Globus pallidus (tissue), 1 donor: ENCODE measurements at places on chromosomes 6 and 20.
A peak's percentile ranks its signal among the peaks of the same experiment; 100 is the strongest.

DNA sequence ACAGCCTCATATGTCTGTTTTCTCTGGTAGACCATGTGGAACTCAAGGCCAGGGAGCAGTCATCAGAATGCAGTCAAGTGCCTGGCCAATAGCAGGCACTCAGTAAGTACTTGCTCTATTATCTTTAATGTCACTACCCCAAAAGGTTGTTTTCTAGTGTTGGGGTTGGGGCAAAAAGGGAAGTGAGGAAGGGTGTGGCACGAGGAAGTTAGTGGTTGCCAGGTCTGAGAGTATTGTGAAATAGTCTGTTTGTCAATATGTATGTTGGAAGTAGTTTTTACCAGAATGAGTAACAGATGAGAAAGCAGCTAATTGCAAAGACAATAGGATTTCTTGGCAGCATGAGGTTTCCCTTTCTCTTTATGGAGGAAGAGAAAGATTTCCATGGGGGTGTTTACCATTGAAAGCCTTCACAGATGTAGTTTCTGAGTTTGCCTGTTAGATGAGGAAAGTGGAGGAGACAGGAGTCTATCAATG is 59.5 kb upstream of the ARMH2 start:
- DNase-seq: no peak

DNA sequence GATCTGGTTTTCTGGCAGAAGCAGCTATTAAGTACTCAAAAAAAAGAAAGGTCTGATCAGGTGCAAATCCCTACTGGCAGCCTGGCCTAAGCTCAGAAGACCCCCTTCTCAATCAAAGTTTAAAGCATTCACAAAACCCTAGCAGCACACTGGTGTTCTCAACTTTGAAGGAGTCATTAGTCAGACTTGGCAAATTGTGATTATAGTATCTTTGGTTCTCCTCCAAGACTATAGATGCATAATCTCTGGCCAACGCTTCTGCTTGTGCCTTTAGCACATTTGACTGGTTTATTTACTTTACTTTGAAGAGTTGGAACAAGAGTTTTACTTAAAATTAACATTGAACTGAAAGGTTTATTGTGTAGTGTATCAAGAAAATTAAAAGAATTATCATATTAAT is 248.9 kb downstream of the PTPRK start:
- DNase-seq: no peak

DNA sequence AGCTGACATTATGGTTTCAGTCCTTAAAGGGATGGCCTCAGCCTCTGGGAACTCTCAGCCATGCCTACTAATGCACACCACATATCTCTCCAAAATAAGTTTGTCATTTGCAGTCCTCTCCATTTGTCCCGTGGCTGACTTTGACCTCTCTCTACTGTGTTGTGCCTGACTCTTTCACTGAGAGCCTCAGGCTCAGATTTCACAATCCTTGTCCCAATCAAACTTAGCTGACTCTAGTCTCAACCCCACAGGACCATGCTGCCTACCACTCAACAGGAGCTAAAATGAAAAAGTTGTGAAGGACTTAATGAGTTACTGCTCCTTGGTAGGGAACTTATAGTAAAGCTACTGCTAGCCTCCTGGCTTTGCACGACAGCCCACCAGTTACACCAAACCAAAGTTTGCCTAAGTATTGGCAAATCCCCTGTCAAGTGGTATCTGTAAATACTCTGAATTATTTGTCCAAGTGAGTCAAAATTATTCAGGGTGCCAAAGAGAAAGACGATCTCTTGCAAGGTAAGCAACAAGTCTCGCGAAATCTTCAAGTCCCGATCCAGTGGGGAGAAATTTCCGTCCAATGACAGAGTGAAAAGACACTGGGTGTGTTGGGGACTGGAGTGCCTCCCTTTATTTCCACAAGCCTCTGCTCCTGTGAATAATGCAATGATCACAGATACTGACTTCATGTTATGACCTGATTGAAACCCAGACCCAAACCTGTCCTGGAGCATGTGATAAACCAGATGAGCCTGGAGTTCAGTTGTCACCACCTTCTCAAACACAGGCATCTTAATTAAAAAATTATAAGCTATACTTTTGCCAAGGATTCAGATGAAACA is 124.4 kb upstream of the FOXQ1 start:
- DNase-seq: no peak

DNA sequence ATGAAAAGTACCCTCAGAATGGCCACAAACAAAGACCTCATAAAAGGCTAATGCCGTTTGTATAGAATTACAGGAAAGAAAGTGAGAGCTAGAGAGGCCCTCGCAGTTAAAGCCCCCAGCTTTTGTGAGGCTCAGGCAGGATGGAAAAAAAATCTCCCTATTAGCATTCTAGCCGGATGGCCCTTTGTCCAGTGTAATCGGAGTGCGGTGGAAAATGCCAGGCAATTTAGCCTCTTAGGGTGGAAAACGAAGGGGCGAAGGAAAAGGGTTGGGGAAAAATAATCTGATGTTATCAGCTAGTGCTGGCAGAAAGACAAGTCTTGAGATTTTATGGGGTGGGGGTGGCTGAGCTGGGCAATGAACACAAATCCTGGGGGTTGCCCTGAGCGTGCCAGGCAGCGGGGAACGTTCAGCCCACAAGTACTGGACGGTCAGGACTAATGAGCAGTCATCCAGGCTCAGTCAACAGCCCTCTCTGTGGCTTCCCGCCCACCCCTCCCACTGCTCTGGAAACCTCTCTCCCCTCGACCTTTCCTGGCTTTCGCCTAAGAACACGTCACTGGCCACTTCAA is 92.4 kb downstream of the PSMG4 start:
- DNase-seq: peak; percentile 68

- peak; percentile 40 for DNase-seq
Measured at GRCh38 chr6:5151955-5152401, 66.8 kb downstream of the PPP1R3G start.

DNA sequence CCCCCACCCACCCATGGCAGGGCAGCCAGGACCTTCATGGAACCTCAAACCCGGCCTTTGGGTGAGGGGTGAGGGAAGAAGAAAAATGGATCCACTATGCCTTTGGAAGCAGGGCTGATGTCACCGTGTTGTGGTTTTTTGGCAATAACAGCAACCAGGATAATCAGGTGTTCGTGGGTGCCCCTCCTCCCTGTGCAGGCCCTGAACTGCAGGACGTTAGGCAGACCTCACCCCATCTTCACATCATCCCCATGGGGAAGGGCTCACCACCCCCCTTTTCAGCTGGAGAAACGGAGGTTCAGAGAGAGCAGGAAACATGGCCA is 3.6 kb downstream of the GABRR2 start:
- DNase-seq: no peak

DNA sequence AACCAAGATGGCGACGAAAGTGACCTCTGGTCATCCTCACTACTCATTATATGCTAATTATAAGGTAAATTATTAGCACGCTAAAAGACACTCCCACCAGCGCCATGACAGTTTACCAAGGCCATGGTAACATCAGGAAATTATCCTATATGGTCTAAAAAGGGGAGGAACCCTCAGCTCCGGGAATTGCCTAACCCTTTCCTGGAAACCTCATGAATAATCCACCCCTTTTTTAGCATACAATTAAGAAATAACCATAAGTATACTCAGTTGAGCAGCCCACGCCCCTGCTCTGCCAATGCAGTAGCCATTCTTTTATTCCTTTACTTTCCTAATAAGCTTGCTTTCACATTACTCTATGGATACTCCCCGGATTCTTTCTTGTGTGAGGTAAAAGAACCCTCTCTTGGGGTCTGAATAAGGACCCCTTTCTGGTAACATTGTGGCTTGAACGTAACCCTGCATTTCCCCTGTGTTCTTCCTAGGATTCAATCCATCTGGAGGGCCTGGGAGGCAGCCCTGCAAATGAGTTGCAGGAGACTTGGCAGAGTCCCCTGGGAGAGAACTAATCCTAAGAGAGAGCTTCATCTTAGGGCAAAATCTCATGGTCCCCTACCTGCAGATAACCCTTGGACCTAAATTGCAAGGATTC is 225.6 kb upstream of the JARID2 start:
- no peak for DNase-seq

- DNase-seq: no peak
Measured at GRCh38 chr20:49630396-49630951, 62.5 kb upstream of the PTGIS start.

GRCh38 chr6:151290877-151291721 is 51.3 kb downstream of the AKAP12 start:
- DNase-seq: peak; percentile 7

DNA sequence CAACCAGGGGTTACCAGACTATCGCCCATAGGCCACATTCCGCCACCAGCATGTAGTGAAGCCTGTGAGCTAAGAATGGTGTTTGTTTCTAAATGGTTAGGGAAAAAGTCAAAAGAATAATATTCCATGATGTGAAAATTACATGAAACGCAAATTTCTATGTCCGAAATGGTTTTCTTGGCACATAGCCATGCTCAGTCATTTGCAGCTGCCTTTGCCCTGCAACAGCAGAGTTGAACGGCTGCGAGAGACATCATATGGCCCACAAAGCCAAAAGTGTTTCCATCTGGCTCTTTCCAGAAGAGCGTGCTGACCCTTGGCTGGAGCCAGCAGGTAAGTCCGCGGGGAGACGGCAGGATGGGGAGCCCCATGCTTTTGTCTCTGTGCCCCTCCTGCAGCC is 60.7 kb downstream of the FAM120B start:
- peak; percentile 50 for DNase-seq

- DNase-seq: no peak
Measured at GRCh38 chr6:32189742-32190053, 304 bp downstream of the PBX2 start.

DNA sequence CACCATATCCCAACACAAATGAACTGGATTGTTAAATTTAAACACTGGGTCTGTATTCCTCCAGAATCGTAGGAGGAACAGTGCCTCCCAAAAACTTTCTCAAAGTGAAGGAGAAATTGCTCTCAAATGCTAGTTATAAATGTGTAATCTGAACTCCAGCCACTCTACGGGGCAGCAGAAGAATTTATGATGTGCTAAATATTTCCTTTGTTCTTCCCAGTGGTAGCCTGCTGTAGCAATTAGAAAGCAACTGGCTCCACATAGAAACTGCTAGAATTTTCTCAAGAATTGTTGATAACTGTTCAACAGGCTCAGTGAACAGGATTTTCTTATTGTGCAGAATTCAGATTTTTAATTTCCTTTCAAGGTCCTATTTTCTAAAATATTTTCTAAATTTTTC is 49.8 kb upstream of the EYA4 start:
- DNase-seq: no peak

DNA sequence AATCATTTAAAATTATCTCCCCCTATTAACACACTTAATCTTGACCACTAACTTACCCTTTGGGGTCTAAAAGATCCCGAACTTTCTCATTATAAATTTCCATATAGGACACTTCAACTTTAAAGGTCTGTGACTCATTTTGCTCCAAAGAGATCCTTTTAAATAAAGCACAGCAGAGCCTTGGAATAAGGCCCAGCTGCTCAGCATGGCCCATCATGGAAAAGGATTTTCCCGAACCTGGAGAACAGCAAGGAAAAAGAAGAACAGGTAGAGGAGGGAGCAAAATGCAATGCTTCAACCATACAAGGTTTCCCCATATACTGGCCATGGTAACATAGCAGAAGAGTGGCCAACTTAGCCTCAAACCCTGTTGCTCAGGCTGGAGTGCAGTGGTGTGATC is 132.1 kb downstream of the KIF13A start:
- DNase-seq: no peak

DNA sequence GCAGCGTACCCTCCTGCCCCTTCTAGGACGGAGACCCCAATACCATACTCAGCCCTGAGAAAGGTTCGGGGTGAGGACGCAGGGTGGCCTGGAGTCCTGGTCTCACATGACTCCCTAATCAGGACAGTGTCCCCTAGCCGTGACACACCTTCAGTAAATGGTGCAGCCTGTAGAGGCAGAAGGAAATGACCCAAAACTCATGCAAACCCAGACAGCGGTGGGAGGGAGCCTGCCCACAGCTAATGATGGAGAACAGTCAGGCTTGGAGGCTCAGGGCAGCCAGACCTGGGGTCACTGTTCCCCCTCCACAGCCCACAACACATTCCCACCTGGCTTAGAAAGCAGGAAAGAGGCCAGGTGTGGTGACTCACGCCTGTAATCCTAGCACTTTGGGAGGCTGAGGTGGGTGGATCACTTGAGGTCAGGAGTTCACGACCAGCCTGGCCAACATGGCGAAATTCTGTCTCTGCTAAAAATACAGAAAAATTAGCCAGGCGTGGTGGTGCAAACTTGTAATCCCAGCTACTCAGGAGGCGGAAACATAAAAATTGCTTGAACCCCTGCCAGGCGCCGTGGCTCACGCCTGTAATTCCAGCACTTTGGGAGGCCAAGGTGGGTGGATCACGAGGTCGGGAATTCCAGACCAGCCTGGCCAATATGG is 8.8 kb upstream of the HMGA1 start:
- no peak for DNase-seq

GRCh38 chr20:18795366-18795765 is 18.2 kb upstream of the SCP2D1 start:
- DNase-seq: no peak

GRCh38 chr20:4850960-4851359 is 129.3 kb downstream of the PRND start:
- no peak for DNase-seq

- DNase-seq: peak; percentile 16
Measured at GRCh38 chr6:108904741-108905140, 56.5 kb downstream of the ARMC2 start.

GRCh38 chr6:157723376-157723775 is 99.7 kb upstream of the SNX9 start:
- DNase-seq: no peak

- DNase-seq: no peak
Measured at GRCh38 chr20:25464501-25465242, 57.2 kb downstream of the GINS1 start.

DNA sequence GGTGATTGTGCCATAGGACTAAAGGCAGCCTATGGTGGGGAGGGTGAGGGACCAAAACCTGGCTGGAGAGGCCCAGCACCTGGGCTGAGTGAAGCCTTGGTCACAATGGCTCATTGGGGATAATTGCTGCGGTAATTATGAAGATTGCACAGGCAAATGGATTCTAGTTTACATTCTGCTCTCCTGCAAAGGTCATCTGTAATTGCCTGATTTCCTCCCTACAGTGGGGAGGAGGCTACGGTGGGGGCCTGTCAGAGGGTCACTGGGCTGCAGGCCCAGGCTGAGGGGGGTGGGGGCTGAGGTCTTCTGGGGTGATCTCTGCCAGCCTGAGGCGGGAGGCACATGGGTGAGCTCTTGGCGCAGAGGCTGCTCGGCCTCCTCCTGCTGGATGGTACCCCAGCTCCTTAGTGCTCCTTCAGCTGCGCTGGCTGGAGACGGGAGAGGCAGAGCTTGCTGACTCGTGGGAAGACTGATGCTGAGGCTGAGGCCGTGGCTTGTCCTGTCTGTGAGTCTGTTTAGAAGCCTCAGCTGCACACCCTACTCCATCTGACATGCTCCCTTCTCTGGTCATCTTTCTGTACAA is 30.3 kb downstream of the PACSIN1 start:
- no peak for DNase-seq

DNA sequence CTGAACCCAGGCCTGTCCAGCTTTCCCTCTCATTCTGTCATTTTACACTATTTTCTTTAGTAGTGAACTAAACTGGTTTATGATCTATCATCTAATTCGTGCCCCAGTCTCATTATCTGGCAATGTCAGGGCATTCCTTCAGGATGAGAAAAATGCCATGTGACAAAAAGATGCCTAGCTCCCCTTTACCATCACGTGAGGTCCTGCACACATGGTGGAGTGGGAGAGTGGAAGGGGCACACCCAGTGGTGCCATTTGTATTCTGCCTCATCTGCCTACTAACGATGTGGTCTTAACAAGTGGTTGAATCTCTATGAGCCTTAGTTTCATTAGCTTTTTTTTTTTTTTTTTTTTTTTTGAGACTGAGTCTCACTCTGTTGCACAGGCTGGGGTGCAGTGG is 41.2 kb downstream of the CDC5L start:
- no peak for DNase-seq

- peak; percentile 75 for DNase-seq
Measured at GRCh38 chr6:128719786-128720185, 163.2 kb upstream of the LAMA2 start.

GRCh38 chr20:19249106-19249879 is 36.9 kb downstream of the SLC24A3 start:
- DNase-seq: no peak
